Upper lobe of left lung (tissue), 6 donors: ENCODE measurements at places on chromosomes 1 and 21. TPM values are rescaled to one million over a fixed set of nuclear protein-coding genes. Genes with fewer than 3 reads are reported as not detected.

- no peak for DNase-seq
Observed at GRCh38 chr1:218498056-218498938, 153.2 kb downstream of the TGFB2 start.

- no peak for DNase-seq
Observed at GRCh38 chr1:23555986-23556634, 3.2 kb downstream of the ID3 start.

DNA sequence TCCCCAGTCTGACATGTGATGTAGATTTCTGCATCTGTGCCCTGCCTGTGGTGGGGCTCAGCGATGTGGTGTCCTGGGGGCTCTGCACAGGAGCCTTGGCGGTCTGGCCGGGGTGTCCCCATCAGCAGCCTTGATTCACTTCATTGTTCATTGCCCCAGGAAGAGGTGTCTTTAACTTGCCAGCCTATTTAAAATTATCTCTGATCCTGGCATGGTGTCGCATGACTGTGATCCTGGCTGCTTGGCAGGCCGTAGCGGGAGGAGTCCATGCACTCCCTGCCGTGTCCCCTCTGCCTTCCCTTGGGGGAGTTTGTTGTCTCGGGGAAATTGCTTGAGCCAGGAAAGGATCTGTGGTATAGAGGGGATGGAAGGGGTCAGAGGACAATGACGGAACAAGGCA is 59.9 kb downstream of the TRIM11 start:
- DNase-seq, result no peak

C1orf198 gene
- 176 TPM for total RNA-seq

DNA sequence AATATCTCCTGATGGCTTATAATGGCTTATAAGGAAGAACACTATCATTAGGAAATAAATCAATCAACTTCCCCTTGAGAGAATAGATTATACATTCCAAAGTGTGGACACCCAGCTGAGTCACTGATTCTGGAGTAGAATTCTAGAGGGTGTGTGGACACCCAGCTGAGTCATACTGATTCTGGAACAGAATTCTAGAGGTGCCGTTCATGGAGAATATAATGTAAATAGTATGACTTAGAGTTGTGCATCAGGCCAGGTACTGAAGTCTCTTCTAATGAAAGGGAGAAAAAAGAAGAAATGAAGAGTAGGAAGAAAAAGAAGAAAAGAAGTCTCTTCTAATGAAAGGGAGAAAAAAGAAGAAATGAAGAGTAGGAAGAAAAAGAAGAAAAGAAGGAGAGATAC is 2.4 kb upstream of the USP33 start:
- DNase-seq, result no peak

DNA sequence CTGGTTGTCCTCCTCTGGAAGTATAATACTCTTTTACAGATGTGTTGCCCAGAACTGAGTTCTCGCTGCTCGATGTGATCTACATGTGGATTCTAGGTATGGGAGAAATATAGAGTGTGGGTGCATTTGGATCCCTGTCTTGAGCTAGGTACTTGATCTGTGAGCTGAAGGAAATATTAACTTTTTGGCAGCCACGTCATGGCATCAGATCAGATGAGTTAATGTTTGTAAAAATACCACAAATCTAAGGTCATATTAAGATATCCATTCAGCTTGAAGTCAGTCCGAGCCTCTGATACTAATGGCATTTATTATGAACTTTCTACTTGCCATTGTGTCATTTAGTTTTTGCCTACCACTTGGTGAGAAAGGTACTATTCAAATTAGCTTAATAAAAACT is 24.6 kb downstream of the MAPKAPK2 start:
- DNase-seq, result no peak

ARHGEF10L gene
- 17.6 TPM for total RNA-seq

- DNase-seq, result no peak
Observed at GRCh38 chr1:106798991-106799390, 257.5 kb upstream of the PRMT6 start.

DNA sequence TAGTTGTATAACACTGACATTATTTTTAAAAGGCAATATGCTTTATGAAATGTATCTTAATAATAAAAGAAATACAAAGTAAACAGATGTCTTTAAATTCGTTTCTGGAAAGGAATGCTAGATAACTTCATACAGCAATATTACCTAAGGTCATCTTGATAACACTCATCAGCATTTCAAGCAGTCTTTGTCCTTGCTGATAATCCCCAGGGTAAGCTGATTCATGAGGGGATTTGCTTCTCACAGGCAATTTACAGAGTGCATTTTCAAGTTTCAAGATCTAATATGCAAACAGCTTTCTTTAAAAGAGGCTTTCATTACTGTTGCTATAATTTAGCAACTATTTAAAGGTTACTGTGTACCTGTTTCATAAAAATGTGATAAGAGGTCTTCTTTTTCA is 75.2 kb upstream of the NEK2 start:
- DNase-seq, result no peak

DNA sequence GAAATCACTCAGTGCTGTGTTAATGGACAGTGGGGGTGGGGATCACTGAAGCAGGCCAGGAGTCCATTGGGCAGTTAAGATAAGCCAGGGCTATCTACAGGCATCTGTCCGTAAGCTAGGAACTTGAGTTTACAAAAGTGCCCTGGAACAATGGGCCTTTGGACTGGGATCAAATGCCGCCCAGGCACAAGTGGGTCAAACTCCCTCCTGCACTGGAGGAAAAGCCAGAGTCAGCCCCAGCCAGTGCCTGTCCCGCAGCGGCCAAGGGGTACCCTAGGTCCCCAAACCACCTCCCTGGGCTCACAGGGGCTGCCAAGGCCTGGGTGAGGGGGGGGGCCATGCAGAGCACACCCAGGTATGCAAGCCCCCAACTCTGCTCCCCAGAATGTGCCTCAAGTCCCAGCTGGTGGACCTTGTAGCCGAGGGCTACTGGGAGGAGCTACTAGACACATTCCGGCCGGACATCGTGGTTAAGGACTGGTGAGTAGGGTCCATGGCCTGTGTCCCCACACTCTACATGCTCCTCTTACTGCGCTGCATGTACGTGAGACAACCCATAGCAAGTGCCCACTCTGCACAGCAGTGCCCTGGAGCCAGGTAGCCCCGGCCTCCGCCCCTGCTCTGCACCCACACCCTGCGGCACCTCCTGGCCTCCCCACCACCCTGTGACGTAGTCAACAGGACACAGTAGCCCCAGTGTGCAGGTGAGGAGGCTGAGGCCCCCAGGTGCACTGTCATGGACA is 7.7 kb downstream of the FBXO6 start:
- no peak for DNase-seq

DNA sequence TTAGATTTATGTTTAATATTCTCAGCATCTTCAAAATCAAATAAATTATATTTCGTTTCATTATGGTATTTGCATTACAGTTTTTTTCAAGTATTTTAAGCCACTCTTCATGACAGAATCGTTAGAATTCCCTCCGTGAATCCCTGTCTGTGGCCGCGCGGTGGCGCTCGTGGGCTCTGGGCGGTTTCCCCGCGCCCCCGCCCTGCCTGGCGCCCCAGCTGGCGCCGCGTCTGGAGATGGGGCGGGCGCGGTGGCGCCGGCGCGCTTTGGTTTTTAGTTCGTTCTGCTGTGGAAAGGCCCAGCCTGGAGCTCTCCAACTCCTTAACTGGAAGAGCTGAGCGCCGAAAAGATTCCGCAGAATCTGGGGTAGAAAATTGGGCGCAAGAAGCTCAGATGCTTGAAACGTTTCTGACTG is 25.7 kb downstream of the PRMT2 start:
- peak; percentile 95 for DNase-seq

F3 gene
- total RNA-seq, result 70.8 TPM

- no peak for DNase-seq
Observed at GRCh38 chr1:89065079-89065868, at the start of gene GBP1. TSS of gene GBP1 (minus strand) at chr1:89065208. CDS start at chr1:89063234, 1,974 bp downstream.

- no peak for DNase-seq
Observed at GRCh38 chr1:225817611-225818061, 7.7 kb downstream of the EPHX1 start.

DNA sequence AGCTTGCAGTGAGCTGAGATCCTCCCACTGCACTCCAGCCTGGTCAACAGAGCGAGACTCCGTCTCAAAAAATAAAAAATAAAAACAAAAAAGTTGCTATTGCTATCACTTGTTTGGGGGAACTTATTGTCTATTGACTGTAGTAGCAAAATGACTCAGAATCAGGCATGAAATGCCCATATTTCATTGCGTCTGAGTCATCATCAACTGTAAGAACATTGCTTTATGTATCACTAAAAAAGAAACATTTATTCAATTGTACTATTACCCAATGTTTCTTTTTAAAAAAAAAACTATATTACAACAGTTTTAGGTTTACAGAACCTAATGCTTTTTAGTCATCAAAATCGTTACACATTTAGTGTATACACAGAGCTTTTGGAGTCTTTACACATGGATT is 91.0 kb upstream of the FMN2 start:
- DNase-seq, result no peak

DNA sequence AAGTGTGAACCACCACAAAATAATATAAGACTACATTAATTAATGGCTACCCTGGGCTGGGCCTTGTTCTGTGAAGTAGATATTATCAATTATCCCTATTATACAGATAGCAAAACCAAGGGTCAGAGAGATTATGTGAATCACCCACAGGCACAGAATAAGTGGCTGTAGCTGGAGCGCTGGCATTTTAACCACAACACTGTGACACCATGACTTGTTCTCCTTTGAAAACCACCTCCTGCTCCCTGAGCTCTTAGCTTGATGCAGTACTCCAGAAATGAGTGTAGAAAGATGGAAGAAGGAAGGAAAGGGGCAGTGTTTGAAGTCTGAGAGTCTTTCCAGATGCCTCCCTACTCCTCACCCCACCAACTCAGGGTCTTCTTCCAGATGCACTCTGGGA is 29.5 kb upstream of the JUN start:
- no peak for DNase-seq

KCNN3 gene
- total RNA-seq, result 6.6 TPM

DNA sequence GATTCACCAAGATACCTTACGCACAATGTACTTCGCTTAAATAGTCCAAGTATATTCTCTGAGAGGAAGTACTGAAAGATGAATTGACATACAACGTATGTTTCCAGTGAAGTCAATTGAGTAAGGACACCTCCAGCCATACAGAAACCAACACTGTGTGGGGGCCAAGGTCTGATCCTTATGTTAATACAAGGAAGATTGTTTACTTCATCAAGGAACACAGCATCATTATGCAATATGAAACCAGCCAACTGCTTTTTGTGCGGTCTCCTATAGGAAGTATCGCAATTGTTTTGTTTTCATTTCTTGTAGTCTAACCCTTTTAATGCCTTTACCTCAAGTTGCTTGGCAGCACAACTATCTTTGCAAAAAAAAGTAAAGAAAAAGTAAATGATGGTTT is 28.2 kb upstream of the TEKT2 start:
- DNase-seq, result no peak

DNA sequence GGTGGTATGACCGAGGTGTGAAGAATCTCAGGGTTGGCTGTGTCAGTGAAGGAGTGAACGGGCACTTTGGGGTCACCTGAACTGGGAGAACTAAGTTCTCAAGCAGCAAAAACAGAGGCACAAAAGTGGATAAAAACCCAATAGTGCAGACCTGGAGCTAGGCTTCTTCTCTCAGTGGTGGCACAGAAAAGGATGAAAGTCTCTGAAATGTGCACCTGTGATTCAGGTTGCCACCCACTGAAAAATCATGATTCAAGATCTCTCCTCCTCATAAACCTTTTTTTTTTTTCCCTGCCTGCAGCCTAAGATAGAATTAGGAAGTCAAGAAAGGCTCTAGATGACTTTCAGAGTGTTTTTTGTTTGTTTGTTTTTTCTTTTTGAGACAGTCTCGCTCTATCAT is 304.8 kb downstream of the KIF26B start:
- no peak for DNase-seq
